ENCODE measurements at places on chromosomes 7 and 10.

DNA sequence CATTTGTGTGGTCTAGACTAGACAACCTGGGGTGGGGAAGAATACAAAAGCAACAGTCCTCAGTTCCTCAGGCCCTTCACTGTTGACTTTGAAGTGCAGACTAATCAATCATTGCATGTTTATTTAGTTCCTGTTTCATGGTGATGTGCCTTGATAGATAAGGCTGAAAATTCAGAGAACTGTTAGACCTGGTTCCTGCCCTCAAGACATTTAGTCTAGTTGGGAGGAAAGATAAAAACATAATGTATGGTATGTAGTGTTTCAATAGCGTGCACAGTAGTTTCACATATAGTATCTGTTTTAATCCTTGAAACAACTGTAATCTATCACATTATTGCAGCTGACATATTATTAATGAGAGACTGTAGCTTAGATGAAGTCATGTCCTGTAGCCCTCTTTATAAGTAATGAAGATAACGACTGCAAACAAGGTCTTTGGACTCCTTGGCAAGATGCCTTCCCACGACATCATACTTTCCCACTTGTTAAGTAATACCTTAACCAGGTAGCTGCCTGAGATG lies 124.0 kb downstream of the CELF2 start:
- DNase-seq = no peak

DNA sequence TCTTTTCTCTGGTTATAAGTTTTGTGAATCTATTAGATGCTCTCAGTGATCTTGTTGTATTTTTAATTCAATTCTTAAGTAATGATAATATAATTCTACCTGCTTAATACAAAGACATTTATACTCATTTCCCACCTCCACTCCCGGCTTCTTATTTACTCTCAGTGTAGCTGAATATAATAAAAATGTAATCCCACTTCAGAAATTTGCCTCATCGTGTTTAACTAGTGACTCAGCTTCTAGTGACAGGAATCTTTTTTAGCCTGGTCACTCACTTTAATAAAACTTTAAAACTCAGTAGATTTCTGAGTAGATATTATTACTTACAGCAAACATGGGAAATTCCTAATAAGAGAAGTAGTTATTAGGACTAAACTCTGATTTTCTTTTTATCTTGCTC lies 1506.2 kb upstream of the LRRTM3 start:
- DNase-seq = no peak

- DNase-seq = no peak
Measured at GRCh38 chr7:139103057-139103815, 6.3 kb downstream of the ZC3HAV1 start.

DNA sequence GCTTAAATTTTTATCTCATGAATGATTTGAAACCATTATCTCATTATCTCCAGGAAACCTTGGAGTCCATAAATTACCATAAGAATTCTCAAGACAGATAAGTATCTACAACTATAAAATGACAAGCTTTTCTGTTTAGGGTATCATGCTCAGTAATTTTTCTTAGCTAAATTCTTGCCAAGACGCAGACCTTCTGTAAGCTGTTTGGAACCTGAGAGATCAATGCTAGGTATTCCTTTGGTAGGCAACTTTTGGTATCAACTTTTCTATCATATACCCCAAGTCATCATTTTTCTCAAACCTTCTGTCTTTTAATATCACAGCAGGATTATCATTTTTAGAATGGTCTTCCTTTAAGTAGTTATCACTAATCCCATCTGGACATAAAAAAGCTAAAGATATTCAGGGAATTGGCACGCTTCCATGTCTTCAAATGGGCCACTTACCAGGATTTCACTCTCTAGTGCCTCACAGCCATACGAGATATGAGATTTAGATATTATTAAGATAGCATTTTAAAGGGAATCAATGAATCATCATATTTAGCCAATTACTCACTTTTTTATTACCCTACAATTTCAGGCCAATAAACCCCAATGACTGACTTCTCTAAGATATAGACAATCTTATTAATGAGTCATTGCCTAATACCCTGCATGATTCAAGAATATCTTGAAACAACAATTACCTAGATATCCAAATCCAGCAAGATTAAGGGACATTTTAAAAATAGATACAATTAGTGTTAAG lies 544.1 kb downstream of the HTR7 start:
- no peak for DNase-seq

- DNase-seq = no peak
Measured at GRCh38 chr10:21614000-21614399, 80.0 kb downstream of the MLLT10 start.

- DNase-seq = no peak
Measured at GRCh38 chr10:4391683-4392082, 434.3 kb upstream of the AKR1E2 start.

DNA sequence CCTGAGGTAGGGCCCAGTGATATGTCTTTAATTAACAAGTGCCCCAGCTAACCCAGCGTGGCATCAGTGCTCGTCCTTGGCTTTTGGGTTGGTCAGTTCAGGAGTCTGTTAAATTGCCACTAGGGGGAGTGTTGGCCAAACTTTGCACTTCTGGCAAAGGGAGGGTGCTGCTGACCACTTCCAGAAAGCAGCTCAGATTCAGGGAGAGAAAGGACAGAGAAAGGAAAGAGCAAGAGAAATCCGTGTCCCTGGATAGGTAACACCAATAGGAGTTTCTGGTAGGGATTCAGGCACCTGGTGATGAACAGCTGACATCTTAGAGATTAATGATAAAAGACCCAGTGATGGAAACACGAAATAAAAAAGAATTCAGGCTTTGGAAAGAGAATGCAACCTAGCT lies 243.1 kb upstream of the AOAH start:
- DNase-seq = peak; percentile 61

DNA sequence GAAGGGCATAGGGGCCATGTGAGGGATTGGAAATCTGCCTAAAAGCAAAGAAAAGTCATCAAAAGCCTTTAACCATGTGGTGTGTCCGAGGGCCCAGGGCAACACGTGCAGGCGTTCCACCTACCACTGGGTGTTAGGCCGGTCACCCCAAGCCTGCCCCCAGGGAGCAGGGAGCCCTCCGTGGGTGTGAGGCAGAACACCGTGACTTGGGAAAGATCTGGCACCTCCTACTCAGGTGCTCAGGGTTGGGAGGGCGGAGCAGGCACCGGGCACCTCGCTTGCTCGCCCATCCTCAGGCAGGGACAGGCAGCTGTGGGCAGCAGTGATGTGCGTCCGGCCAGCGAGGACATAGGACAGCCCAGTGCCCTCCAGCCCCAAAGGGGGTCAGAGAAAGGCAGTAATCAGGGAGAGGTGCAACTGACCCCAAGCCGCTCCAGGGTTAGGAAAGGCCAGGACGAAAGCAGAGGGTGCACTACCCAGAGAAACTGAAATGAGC lies 80.7 kb upstream of the CHST15 start:
- no peak for DNase-seq

DNA sequence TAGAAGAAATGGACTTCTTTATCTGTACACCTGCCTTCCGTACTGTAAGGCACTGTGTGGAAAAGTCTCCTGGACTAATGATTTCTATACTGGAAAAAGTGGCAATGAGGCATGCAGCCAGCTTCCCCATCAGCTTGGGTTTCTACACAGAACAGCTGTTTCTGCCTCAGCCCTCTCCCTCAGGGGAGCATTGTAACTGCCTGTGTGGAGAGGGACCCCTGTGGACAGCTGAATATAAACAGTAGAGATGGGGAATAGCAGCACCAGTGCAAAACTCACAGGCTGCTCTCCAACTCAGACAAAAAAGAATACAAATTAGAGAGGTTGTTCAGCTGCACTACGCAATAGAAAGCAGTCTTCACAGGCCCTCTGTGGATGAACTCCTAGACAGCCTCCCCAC lies 451.3 kb upstream of the MBL2 start:
- DNase-seq = peak; percentile 24

- no peak for DNase-seq
Measured at GRCh38 chr10:69104994-69105790, 17.3 kb downstream of the SRGN start.

DNA sequence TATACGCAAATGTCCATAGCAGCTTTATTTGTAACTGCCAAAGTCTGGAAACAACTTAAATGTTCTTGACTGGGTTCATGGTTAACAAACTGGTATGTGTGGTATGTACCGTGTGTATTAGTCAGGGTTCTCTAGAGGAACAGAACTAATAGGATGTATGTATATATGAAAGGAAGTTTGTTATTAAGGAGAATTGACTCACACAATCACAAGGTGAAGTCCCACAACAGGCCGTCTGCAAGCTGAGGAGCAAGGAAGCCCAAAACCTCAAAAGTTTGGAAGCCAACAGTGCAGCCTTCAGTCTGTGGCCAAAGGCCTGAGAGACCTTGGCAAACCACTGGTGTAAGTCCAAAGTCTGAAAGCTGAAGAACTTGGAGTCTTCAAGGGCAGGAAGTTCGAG lies 66.8 kb downstream of the TMEM168 start:
- no peak for DNase-seq

DNA sequence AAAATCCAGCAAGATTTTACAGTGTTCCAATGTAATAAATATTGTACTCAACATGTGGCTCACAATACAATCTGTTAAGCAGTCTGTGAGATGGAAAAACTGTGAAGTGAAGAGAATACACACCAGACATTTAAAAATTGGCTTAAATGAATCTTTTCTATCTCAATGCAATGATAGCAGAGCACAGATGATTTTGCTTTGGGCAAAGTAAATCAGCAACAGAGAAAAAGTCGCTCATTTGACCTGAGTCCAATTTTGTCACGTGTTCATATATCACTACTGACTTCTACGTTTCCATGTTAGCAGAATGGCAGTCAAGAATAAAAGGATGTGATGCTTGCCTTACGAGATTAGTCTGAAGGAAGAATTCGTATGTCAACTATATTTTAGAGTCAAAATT lies 506.7 kb downstream of the POM121L12 start:
- DNase-seq = no peak

DNA sequence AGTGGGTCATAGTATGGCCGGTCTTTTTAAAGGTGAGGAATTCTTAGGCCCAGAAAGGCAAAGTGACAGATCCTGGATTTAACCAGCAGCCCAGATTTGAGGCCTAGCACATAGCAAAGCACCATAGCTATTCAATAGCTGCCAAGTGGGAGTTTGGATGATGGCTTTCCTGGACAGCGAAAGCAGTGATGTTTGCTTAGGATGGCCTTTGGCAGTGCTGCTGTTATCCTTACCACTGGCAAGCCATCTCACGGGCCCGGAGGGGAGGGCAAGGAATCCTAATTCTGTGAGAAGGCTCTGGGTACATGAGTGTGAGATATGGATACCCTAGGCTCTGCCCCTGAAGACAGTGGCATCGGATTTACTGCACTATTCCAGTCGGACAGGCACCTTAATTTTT lies 50.4 kb downstream of the TCF7L2 start:
- no peak for DNase-seq

DNA sequence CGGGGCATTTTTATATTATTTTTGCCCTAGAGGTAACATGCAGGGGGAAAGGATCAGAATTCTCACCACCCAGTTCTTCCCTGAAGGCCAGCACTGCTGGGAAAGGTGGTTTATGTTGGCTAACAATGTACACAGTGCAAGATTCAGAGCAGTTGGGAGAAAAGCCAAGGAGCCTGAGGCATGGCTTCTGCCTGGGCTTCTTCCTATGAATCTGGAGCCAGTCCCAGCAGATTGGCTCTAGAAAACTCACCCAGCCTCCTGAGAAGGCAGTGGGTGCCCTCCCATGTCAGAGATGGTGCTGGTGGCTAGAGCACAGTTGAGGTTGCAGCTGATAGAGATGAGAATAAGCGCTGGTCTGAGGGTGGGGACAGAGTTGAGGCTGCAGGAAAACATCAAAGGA lies 44.7 kb upstream of the GPR26 start:
- no peak for DNase-seq

DNA sequence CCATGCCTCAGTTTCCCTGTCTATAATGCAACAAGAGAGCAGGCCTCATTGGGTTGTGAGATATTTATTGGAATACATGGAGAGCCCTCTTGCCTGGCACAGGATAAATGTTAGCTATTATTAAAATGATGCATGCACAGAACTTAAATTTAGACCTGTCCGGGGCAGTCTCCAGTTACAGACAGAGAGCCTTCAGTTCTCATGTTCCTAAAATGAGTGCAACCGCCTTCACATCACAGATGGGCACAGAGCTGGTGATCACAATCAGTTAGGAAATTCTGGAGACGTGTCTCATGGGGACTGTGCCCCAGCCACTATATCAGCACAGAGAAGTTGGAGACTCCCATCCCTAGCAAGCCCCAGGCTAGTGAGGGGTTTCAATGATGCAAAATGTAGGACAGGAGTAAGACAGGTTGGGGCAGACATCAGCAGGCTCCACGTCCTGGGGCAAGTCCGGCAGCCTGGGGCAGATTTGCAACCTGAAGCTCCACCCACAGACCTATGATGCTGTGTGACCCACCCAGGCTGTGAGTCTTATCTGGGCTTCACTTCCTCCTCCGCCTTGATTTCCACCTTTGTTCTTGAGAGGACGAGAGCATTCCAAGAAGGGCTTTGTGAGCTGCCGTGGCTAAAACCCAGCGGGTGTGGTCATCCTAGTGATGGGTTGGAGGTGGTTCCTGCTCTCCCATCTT lies 49.4 kb downstream of the CXCL12 start:
- DNase-seq = no peak

DNA sequence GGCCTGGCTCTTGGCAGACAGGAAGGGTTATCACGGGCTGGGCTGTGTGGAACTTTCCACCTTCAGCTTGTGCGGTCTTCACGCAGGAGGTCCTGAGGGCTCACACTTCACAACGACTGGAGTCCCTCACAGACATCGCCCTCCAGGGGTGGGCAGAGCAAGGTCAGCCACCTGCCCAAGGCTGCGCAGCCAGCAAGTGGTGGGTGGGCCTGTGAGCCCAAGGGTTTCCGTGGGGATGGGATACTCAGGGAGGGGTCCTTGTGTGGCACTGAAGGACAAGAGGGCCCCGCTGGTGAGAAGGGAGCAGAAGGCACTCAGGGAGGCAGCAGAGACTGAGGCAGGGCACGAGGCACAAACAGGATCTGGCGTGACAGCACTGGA lies 22.0 kb downstream of the PDIA4 start:
- DNase-seq = no peak

- no peak for DNase-seq
Measured at GRCh38 chr7:129072479-129073011, 17.6 kb upstream of the TNPO3 start.

GRCh38 chr7:17021205-17021604 lies 139.4 kb upstream of the AGR3 start:
- no peak for DNase-seq

GRCh38 chr10:13536674-13537366 lies 8.0 kb upstream of the BEND7 start:
- DNase-seq = peak; percentile 72

GRCh38 chr7:43572516-43573049 lies 10.3 kb upstream of the STK17A start:
- DNase-seq = no peak

GRCh38 chr7:94060752-94061151 lies 56.6 kb upstream of the BET1 start:
- peak; percentile 67 for DNase-seq

DNA sequence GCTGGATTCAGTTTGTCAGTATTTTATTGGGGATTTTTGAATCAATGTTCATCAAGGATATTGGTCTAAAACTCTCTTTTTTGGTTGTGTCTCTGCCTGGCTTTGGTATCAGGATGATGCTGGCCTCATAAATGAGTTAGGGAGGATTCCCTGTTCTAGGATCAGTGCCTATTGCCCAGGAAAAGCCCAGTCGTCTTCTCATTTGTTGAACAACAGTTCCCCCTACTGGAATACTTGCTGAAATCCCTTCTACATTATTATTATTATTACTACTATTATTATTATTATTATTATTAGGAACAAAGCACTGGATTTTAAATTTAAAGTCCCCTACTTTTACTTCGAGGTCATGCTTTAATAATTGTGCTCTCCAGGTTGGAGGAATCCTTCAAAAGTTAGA lies 528.9 kb downstream of the MAGI2 start:
- DNase-seq = no peak
